Activated CD8-positive, alpha-beta T cell treated with anti-CD3 and anti-CD28 coated beads, Interleukin-2, amount 10 ng/mL, durations not matched to agents 7 days and 5 days (primary cell): ENCODE measurements at places on chromosomes 1 and 21. TPM values are rescaled to one million over a fixed set of nuclear protein-coding genes. Genes with fewer than 3 reads are reported as not detected.

C1orf94 gene
- total RNA-seq = not detected

OR6N1 gene
- not detected for total RNA-seq

TP73 gene
- 1.4 TPM for total RNA-seq

AMY1B gene
- not detected for total RNA-seq

HMGCS2 gene
- total RNA-seq = not detected

CD164L2 gene
- total RNA-seq = not detected

CAPN8 gene
- total RNA-seq = not detected

SPRR2F gene
- total RNA-seq = not detected

DNA sequence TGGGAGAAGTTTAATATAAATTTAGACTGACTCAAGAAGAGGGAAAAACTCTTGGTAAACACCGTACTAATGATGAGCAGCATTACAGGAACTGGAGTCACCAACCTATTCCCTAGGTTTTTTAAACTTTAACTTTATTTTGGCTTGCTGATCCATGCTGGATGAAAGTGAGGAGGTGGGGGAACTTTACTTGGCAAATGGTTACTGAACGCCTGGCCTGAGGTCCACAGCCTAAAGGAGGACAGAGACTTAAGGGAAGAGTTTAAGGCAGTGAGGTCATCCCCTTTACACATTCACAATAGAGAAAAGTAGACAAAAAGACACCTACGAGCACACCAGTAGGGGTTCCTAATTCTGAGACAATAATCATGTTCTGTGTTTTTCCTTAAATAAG, 25.6 kb upstream of the A3GALT2 start:
- H3K27ac ChIP-seq = peak overlapping the region; percentile 76
- H3K4me1 ChIP-seq = peaks cover 53% of the 10 kb centered on the region
- peak overlapping the region; percentile 95 for H3K4me3 ChIP-seq
- peaks cover 35% of the 10 kb centered on the region for H3K36me3 ChIP-seq

GRCh38 chr1:25580927-25581326, 35.7 kb upstream of the MAN1C1 start:
- H3K27ac ChIP-seq = no peak overlapping the region
- no peaks in the 10 kb centered on the region for H3K4me1 ChIP-seq
- H3K4me3 ChIP-seq = no peak overlapping the region
- peaks cover 5% of the 10 kb centered on the region for H3K27me3 ChIP-seq
- DNase-seq = no peak
- no peaks in the 10 kb centered on the region for H3K36me3 ChIP-seq

GRCh38 chr1:94803517-94804441, 16.4 kb upstream of the SLC44A3 start:
- no peaks in the 10 kb centered on the region for H3K36me3 ChIP-seq
- H3K4me1 ChIP-seq = peaks cover 27% of the 10 kb centered on the region
- DNase-seq = no peak
- no peak overlapping the region for H3K4me3 ChIP-seq

DNA sequence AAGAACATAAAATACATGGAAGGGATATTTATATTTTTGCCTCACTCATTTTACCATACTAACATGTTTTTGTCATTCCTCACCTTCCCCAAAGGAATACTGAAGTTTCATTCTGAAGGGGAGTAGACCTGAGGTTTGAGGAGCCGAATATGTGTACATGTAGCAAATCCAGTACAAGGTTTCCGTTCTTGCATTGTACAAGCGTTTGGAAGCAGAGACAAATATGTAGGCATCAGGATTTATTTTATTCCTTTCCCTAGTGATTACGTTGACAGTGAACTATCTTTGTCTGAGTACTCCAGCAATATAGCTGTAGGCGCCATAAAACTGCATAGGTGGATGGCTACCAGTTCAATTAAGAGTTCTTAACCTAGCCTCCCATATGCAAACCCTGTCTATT, 191.5 kb downstream of the NFIA start:
- H3K27ac ChIP-seq = no peak overlapping the region
- no peaks in the 10 kb centered on the region for H3K36me3 ChIP-seq
- no peaks in the 10 kb centered on the region for H3K27me3 ChIP-seq
- H3K4me3 ChIP-seq = no peak overlapping the region
- DNase-seq = no peak

DNA sequence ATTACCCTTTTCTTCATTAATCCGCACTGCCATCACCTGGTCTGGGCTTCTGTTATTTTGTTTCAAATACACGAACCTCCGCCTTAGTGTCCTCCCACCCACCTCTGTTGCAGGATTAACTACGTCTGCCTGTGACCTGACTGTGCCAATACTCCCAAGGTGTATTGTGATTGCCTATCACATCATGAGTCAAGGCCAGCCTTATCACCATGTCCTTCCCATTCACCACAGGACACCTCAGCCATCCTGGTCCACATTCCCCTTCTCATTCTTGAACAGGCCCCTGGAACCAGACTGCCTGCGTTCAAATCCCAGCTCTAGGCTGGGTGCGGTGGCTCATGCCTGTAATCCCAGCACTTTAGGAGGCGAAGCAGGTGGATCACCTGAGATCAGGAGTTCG, 14.4 kb downstream of the F11R start:
- no peak overlapping the region for H3K4me3 ChIP-seq
- peaks cover 2% of the 10 kb centered on the region for H3K4me1 ChIP-seq
- DNase-seq = no peak

DNA sequence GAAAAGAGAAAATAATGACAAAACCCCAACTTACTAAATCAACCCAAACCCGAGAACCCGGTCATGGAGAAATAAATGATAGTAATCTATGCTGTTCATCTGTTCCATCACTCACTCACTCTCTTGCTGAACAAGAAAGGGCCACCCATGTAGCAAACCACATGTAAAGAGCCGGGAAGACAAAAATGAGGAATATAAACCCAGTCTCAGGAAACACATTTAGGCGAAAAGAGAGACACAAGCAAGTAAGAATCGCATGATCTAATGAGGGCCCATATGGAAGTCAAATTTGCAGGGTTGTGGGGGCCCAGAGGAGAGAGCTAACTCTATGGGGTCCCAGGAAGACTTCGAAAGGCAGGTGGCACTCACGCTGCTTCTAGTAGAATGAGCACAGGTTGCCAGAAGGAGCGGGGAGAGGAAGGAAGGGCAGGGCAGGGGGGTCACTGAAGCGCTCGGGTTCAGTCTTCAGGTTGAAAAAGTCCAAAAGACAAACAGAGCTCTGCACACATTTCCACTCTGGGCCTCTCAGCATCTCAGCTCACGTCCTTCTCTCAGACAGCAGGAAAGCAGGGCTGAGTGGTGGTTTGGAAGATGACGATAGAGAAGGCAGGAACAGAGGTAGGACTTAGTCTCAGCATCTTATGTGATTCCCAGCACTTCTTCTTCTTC, 142.9 kb upstream of the KRTAP19-8 start:
- peak overlapping the region; percentile 78 for H3K27ac ChIP-seq
- peak overlapping the region; percentile 11 for H3K4me3 ChIP-seq
- H3K27me3 ChIP-seq = no peaks in the 10 kb centered on the region

DNA sequence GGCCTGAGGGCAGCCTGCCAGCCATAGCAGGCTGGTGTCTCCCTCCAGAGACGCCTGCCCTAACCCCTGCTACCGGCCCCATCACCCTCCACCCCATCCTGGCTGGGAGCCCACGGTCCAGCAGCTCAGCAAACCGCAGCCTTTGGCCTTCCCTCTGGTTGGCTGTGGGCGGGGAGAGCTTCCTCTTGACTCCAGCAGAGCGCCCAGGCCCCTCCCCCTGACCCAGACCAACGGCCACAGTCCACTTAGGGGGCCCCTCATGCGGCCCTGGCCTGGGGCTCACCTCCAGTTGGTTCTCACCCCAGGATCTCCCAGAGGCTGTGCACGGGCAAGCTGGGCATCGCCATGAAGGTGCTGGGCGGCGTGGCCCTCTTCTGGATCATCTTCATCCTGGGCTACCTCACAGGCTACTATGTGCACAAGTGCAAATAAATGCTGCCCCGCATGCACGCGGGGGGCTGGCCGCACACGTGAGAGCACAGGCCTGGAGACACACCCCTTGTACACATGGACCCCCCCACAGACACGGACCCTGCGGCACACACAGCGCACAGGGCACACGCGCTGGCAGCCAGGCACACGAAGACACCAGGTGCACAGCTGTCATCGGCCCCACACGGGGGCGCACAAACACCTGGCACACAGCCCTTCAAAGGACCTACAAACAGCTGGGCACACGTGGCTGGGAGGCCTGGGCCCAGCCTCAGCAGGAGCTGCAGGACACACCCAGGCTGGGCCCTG, 3.1 kb downstream of the SMIM1 start:
- no peaks in the 10 kb centered on the region for H3K27me3 ChIP-seq
- H3K27ac ChIP-seq = no peak overlapping the region
- peaks cover 6% of the 10 kb centered on the region for H3K4me1 ChIP-seq
- H3K36me3 ChIP-seq = peaks cover 13% of the 10 kb centered on the region
- peak; percentile 62 for DNase-seq

DNA sequence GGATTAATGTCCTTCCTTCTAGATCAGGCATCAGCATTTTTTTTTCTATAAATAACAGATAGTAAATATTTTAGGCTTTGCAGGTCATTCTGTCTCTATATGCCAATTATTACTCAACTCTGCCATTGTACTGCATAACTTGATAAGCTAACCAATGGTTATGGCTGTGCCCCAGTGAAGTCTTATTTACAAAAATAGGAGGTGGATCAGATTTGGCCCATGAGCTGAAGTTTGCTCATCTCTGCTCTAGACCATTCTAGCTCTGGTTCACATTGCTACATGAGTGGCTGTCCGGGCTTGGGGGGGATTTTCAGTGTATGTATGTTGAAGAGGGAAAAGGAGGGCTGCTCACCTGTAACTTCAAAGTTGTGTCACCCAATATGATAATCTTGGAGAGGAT, 10.1 kb downstream of the RAB7B start:
- DNase-seq = no peak
- H3K4me1 ChIP-seq = no peaks in the 10 kb centered on the region
- H3K4me3 ChIP-seq = no peak overlapping the region
- H3K27ac ChIP-seq = no peak overlapping the region
- no peaks in the 10 kb centered on the region for H3K36me3 ChIP-seq
- peaks cover 13% of the 10 kb centered on the region for H3K27me3 ChIP-seq

DNA sequence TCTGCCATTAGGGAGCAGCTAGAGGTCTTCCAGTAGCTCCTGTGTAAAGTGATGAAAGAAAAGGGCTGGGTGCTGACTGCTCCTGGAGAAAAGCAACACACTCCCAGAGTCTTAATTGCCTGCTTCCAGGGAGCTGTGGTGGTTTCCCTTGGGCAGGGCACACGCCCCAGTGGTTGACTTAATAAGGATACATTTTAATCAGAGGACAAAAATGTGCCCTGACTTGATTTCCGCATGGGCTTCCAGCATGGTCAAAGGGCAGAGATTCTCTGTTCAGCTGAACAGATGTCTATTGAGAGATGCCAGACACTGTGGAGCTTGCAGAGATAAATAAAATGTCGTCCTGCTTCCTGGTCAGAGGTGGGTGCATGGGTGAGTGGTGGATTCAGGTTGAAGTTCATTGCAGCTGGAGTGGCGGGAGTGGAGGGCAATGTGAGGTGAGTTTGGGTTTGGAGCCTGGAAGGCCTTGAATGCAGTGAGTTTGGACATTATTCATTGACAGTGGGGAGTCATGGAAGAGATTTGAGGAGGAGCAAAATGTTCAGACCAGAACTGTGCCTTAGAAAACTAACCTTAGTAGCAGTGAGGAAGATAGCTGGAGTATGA, 16.0 kb downstream of the QSOX1 start:
- no peak for DNase-seq
- H3K4me3 ChIP-seq = no peak overlapping the region
- no peaks in the 10 kb centered on the region for H3K27me3 ChIP-seq
- no peaks in the 10 kb centered on the region for H3K4me1 ChIP-seq
- no peak overlapping the region for H3K27ac ChIP-seq

GRCh38 chr1:25774921-25775771, 24.8 kb upstream of the SELENON start:
- H3K27me3 ChIP-seq = peaks cover 6% of the 10 kb centered on the region
- H3K4me3 ChIP-seq = peak overlapping the region; percentile 53
- DNase-seq = peak; percentile 89
- peak overlapping the region; percentile 79 for H3K27ac ChIP-seq
- H3K36me3 ChIP-seq = peaks cover 33% of the 10 kb centered on the region

DNA sequence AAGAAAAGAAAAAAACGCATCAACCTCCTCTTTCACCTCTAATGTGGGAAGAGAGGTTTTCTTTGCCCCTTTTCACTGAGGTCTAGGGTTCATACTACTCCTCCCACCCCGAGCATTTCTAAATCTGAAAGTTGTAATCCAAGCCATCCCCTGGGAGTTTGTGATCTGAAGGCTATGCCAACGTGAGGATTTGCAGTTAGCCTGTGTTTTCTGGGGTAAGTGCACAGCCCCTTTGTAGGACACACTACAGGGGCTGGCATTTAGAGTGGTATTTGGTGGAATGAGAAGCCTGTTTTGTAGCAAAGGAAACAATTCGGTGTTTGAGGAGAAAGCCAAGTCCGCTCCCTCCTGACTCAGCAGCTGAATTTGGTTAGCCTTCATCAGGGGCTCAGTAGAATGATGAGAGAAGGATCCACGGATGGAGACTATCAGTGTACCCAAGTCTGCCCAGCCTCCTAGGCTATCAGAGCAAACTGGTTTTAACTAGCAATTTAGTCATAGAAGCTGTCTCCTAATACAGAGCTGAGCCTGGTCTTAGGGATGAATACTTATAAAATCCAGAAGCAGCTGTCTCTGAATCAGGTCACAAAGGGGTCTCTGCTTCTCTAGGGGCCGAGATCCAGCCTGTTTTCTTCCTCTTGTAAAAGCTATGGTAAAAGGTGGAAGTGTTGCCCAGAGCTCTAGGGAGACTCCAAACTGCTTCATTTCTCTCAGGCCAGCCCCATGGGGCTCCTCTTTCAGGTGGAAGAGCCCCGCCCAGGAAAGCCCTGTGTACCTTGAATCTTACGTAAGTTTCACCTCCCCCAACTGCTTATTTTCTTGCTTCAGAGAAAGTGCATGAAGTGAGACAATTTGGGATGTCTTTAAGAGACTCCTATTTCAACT, 2.1 kb downstream of the PCP4L1 start:
- H3K36me3 ChIP-seq = peaks cover 10% of the 10 kb centered on the region
- H3K4me1 ChIP-seq = peaks cover 14% of the 10 kb centered on the region
- no peak overlapping the region for H3K27ac ChIP-seq
- peaks cover 57% of the 10 kb centered on the region for H3K27me3 ChIP-seq

- no peaks in the 10 kb centered on the region for H3K27me3 ChIP-seq
- no peak for DNase-seq
- H3K27ac ChIP-seq = no peak overlapping the region
- no peak overlapping the region for H3K4me3 ChIP-seq
- peaks cover 62% of the 10 kb centered on the region for H3K36me3 ChIP-seq
These were observed 26.4 kb downstream of the DENND2D start for GRCh38 chr1:111174070-111174469.

GRCh38 chr1:2643414-2644077, 10.7 kb upstream of the MMEL1 start:
- no peak for DNase-seq
- H3K27ac ChIP-seq = peak overlapping the region; percentile 25
- no peaks in the 10 kb centered on the region for H3K27me3 ChIP-seq
- peak overlapping the region; percentile 46 for H3K4me3 ChIP-seq
- peaks cover 3% of the 10 kb centered on the region for H3K36me3 ChIP-seq

GRCh38 chr1:205939690-205940330, 3.4 kb downstream of the SLC26A9 start:
- no peaks in the 10 kb centered on the region for H3K4me1 ChIP-seq
- peaks cover 24% of the 10 kb centered on the region for H3K27me3 ChIP-seq
- H3K36me3 ChIP-seq = no peaks in the 10 kb centered on the region
- DNase-seq = no peak
- no peak overlapping the region for H3K4me3 ChIP-seq
- no peak overlapping the region for H3K27ac ChIP-seq
